ENCODE measurements at places on chromosomes 5 and 9. TPM values are rescaled to one million over a fixed set of nuclear protein-coding genes. Genes with fewer than 3 reads are reported as not detected.

Gene TMEM232
- total RNA-seq, result 2.4 TPM

Gene PCDHAC2
- 1.1 TPM for total RNA-seq

- DNase-seq, result no peak
- peaks cover 17% of the 10 kb centered on the region for H3K4me1 ChIP-seq
- no peak overlapping the region for H3K4me3 ChIP-seq
- no peaks in the 10 kb centered on the region for H3K36me3 ChIP-seq
- no peaks in the 10 kb centered on the region for H3K27me3 ChIP-seq
Observed at GRCh38 chr9:8384091-8384490, 584.5 kb upstream of the DMAC1 start.

- peaks cover 6% of the 10 kb centered on the region for H3K4me1 ChIP-seq
- no peak overlapping the region for H3K27ac ChIP-seq
- no peaks in the 10 kb centered on the region for H3K27me3 ChIP-seq
- no peak for DNase-seq
Observed at GRCh38 chr9:19243366-19244033, 13.0 kb downstream of the DENND4C start.

GRCh38 chr9:76818271-76818670 is 54.0 kb downstream of the PCA3 start:
- no peak overlapping the region for H3K4me3 ChIP-seq
- no peaks in the 10 kb centered on the region for H3K4me1 ChIP-seq
- no peaks in the 10 kb centered on the region for H3K36me3 ChIP-seq
- H3K27me3 ChIP-seq, result no peaks in the 10 kb centered on the region

GRCh38 chr9:79089054-79089560 is 482.7 kb upstream of the TLE4 start:
- H3K4me3 ChIP-seq, result no peak overlapping the region
- no peaks in the 10 kb centered on the region for H3K27me3 ChIP-seq
- no peaks in the 10 kb centered on the region for H3K4me1 ChIP-seq
- H3K36me3 ChIP-seq, result no peaks in the 10 kb centered on the region
- DNase-seq, result no peak

- H3K4me3 ChIP-seq, result no peak overlapping the region
- no peaks in the 10 kb centered on the region for H3K27me3 ChIP-seq
- peaks cover 4% of the 10 kb centered on the region for H3K4me1 ChIP-seq
- DNase-seq, result no peak
Observed at GRCh38 chr9:12972608-12973589, 198.1 kb downstream of the LURAP1L start.

DNA sequence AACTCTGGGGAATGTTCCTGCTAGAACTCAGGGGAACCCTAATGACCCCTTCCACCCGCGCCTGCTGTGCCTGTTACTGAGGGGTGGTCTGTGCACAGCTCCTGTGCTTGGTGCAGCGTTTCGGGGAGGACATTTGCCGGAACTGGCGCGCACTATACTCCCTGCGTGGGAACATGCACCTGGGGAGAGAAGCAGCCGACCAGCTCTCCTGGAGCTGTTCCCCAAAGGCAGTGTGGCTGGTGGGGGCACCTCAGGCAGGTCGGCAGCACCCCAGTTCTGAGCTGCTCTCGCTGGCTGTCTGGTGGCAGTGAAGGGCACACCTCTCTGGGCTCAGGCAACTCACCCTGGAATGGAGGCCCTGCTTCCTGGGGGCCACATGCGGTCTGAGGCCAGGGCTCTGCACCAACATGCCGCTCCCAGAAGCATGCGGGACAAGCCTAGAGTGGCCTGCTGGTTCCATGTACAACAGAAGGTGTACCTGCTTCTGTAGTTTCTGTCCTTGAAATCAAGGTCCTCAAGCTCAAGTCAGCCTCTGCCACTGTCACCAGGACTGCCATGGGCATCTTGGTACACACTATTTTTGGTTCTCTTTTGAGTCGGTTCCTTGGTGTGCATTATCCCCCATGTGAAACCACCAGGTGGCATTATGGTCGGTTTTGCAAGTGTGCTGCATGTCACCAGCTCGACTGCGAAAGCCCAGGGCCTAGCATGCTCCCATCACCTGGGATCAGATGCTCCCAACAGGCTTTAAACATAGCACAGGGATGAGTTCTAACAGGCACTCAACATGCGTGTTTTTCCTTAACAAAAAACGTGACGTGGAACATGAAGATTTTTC is 7.8 kb upstream of the MRNIP start:
- no peaks in the 10 kb centered on the region for H3K4me1 ChIP-seq
- no peak for DNase-seq
- H3K4me3 ChIP-seq, result no peak overlapping the region
- H3K27me3 ChIP-seq, result no peaks in the 10 kb centered on the region
- no peak overlapping the region for H3K27ac ChIP-seq
- peaks cover 44% of the 10 kb centered on the region for H3K36me3 ChIP-seq

Data from pancreas (tissue), 10 donors.